ENCODE measurements at places on chromosomes 11 and 22.

- DNase-seq: no peak
Observed at GRCh38 chr22:36332623-36333332, 55.0 kb downstream of the MYH9 start.

DNA sequence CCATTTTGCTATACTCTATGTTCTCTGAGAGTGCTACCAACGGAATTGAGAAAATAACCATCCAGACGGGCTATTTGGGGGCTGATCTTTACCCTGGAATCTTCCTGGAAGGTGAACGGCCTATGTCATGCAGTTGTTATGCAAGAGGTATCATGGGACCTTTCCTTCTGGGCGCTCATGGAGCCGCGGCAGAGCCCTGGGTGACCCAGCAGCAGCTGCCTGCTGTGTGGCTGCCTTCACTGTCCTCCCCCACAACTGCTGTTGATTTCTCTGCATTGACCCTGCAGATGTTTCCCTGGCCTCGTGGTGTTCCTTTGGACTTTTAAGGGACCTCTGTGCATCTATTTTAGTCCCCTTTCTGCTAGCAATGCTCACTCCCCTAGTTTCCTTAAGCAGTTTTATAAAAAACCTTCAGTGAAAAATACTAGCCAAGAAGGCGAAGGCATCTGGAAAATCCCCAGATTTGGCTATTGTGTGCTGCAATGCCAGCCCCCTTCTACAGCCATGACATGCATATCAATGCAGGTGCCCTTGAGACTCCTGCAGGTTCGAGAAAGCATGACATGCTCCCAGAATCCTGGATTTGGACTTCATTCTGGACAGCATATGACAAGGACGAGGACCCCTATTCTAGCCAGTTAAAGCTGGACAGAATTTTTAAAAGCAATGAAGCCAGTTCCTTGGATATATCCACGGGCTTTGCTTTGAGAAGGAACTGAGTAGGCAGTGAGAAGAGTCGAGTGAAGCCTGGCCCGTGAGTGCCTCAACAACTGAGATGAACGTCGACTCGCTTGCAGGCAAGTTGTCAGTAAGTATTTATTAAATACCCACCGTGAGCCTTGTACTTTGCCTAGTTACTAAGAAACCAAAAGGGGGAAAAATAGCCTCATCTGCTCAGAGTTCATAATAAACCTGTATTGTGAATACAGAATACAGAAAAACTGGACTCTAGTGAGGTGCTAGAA is at the start of gene SLC25A18:
Gene SLC25A18 (plus strand): TSS at position 593 of the 965 bp plus-strand sequence. CDS start 16,447 bp downstream, outside the sequence.
- DNase-seq: no peak

- DNase-seq: no peak
Observed at GRCh38 chr11:67436459-67437081, 912 bp downstream of the PTPRCAP start.

GRCh38 chr11:66020618-66021357 is 5.5 kb downstream of the CATSPER1 start:
- no peak for DNase-seq

DNA sequence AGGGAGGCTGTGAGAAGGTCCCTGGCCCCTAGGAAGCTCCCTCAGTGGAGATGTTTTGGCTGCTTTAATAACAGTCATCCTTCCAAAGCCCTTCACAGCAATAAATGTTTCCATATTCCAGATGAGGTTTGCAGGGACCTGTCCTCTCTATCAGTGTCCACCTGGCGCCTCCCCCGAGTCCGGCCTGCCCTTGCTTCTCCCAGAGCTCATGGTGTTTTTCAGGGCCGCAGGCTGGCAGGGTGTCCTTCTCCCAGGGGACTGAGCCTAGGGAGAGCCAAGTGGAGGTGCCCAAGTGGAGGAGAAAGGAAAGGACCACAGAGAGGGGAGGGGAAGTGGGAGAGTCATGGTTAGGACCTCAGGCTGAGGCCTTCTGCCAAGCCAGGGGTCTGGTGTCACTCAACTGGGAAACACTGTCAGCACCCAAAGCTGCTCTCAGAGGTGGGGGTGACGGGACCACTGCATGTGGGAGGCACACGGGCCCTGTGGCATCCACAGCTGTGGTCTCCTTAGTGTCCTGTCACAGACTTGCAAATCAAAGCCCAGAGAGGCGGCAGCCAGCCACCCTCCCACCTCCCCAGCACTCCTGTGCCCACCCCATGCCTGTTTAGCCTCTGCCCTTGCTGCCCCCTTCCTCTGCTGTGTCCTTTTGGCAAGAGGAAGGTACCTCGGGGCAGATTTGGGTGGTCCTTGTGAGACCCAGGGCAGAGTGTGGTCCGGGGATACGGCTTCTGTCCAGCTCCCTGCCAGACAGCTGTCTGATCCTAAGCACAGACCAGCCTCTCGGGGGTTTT is 6.4 kb downstream of the DERL3 start:
- DNase-seq: no peak

- DNase-seq: no peak
Observed at GRCh38 chr11:22680628-22681027, 14.2 kb downstream of the GAS2 start.

DNA sequence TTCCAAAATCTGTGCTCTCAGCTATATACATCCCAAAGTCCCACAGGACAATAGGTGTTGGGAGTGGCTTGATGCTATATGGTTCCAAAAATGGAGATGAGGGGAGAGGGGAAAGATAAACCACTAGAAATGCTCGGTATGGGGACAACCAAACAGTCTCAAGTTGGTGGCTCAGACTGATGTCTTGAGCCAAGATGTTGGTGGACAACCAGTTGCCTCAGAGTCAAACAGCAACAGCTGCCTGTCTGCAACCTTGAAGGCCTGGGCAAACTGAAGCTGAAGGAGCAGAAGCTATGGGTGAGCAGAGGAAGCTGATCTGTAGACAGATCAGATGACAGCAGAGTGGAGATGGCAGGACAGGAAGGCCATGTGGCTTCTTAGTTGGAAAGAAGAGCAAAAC is 4.0 kb downstream of the RRP8 start:
- no peak for DNase-seq

DNA sequence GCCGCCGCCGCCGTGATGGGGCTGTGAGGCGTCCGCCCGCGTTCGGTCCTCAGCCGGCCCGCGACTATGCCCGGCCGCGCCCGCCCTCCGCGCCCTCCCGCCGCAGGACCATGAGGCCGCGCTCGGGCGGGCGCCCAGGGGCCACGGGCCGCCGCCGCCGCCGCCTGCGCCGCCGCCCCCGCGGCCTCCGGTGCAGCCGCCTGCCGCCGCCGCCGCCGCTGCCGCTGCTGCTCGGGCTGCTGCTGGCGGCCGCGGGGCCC is 215 bp downstream of the ZNRF3 start:
- no peak for DNase-seq

- DNase-seq: no peak
Observed at GRCh38 chr11:1234054-1234720, 11.3 kb downstream of the MUC5B start.

DNA sequence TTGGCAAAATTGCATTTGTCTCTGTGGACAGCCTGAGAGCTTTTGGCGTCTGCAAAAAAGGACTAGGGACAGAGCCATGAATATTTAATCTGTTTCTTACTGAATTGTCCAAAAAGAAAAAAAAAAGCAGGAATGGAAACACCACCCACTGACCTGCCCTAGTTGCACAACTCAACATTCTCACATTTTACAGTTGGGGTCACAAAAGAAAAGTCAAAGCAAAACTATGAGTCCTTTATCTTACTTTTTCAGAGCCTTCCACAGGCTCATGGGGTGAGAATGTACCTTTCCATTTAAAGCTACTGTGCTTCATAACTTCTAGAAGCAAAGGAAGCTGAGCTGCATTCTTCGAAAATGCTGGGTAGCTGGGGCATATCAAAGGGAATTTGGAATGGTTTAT is 225.7 kb downstream of the FAM76B start:
- DNase-seq: no peak

All from hematopoietic multipotent progenitor cell treated with erythropoietin and hydrocortisone succinate and interleukin-3 and kit ligand, for 15 days (in vitro differentiated cells).